ENCODE measurements at places on chromosomes 1 and 21.

DNA sequence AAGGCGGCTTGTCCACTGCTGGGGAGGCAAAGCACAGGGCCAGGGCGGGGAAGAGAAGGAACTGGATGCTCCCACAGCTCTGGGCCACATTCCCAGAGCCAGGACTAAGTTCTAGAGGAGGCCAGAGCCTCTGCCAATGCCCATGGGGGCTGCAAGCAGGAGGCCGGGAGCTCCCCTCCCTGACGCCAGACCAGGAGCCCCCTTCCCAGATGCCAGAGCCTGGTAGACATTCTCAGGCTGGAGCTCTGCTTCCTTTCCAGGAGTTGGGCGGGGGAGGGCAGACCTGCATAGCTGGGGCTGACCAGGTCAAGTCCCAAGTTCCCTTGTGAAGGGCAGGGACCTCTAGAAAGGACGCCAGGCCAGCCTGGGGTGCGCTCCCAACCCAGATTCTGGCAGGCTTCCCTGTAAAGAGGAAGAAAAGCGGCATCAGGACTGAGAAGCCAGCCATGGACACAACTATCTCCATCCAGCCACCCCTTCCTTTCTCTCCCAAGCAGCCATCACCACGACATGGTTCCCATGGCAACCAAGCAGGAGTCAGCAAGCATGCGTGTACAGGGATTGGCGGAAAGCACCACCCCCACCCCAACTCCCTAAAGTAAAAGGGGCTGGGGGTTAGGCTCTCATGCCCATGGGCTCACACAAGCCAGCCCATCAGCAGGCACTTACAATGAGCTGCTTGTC lies 13.4 kb downstream of the KIF21B start:
- no peak for DNase-seq

DNA sequence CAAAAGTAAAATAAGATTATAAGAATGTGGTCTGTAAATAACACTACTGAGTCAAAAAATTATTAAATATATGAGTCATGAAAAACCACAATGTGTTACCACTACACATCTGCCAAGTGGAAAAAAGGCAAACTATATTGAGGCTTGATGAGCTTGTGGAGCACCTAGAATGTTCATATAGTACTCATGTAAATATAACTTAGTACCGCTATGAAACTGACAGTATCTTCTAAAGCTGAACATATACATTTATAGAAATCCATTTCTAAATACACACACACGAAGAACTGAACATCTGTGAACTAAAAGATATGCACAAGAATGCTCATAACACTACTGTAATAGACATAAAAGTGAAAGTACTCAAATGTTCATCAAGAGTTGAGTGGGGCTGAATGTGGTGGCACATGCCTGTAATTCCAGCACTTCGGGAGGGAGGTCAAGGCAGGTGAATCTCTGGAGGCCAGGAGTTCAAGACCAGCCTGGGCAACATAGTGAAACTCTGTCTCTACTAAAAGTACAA lies 18.5 kb upstream of the GBP3 start:
- no peak for DNase-seq

- no peak for DNase-seq
These were observed 199.8 kb downstream of the USH2A start for GRCh38 chr1:216223486-216223885.

DNA sequence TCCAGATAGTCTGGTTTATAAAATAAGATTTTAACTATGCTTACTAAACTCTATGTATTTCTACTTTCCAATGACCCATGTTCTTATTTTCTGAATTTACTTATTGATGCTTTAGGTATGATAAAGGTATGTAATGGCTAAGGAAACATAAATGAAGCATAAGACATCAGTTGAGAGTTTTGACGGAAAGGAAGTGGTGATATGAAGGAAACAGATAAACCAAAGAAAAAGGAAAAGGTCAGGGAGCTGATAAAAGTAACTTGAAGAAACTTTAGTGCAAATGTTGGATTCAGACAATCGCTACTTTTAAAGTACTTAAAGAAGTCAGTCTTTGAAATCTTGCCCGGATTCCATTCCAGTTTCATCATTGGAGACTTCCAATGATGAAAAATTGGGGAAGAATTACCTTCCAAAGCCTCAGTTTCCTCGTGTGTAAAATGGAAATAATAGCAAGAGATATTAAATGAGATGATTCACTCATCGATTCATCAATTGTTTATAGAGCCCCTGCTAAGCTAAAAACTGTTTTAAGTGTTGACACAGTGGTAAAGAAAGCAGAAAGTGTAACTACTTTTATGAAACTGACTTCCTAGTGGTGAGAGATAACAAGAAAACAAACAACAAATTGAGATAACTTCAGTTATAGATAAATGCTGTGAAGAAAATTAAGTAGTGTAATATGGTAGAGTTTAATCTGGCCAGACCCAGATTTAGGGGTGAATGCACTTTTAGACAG lies 10.6 kb downstream of the PTPRC start:
- DNase-seq: no peak

DNA sequence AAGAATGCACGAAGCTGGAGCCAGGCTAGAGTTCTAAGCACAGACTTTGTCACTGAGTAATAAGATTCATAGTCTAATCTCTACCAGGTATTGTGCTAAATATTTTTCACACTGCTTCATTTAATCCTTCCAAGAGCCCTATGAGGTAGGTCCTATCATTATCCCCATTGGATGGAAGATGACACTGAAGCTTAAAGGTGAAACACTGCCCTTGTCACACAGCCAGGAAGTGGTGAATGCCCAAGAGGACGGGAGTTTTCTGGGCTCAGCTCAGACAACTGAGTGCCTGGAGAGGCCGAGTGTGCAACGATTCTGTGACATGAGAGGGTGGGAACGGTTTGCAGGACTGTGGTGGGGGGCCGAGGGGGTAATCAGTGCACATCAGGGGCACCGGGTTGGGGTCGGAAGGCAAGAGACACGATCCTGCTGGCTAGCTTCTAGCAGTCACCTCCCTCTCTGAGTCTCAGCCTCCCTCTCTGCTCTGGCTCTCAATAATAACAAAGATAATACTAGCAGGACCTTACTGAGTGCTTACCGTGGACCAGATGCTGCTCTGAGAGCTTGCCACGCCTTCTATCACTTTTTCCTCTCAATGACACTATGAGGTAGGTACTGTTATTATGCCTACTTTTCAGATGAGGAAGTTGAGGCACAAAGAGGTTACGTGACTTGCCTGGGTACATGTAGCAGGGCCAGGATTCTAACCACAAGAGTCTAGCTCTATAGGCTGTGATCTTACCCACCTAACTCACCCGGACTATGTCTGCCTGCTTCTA lies 12.4 kb downstream of the KCNQ4 start:
- no peak for DNase-seq

GRCh38 chr1:26826261-26827105 lies at the start of gene ZDHHC18:
Gene ZDHHC18, plus strand, starts transcription at chr1:26826688. Its CDS starts 117 bp downstream, at chr1:26826805.
- DNase-seq: peak; percentile 42

- DNase-seq: no peak
These were observed 27.6 kb downstream of the WNT4 start for GRCh38 chr1:22115286-22115685.

- peak; percentile 14 for DNase-seq
These were observed 337.6 kb upstream of the SNX7 start for GRCh38 chr1:98323906-98324358.

DNA sequence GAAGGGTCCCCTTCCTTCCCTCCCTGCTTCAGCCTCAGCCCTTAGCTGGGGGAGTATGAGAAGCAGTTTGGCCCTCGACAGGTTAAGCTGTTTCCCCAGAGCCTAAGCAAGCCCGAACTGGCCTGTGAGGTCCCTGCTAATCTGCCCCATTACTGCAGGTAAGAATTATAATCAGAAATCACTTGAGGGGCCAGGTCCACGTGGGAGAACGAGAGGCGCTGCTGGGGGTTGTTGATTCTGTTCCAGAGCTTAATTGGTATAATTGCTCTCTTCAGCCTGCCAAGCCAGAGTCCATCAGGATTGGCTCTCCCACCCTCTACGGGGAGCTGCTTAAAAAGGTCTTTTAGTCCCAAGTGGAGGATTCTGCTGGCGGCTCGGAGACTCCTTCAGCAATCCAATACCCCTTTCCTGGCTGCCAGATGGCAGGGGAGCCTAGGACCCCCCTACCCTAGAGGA lies 70.8 kb downstream of the UBE2T start:
- DNase-seq: no peak

GRCh38 chr1:34163792-34164731 lies 968 bp downstream of the CSMD2 start:
- DNase-seq: no peak

- DNase-seq: no peak
These were observed 6.8 kb downstream of the TENT5B start for GRCh38 chr1:27005648-27006496.

DNA sequence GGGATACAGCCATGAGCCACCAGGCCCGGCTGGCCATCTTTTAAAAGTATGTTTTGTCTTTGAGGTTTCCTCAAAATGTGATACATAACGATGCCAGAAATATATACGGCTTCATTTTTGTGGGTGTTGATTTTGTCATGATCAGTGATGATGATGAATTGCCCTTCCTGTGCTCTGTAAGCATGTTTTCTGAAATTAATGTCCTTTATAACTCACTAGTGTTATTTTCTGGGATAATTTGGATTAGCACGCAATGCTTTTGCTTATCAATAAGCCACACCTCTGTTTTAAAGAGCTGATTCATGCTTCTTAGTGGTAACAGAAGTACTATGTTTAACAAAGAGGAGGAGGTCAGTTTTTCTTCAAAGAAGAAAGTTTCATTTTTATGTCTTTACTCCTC lies 25.6 kb downstream of the PHACTR4 start:
- DNase-seq: no peak

GRCh38 chr21:42683371-42684108 lies 30.1 kb downstream of the PDE9A start:
- DNase-seq: no peak

DNA sequence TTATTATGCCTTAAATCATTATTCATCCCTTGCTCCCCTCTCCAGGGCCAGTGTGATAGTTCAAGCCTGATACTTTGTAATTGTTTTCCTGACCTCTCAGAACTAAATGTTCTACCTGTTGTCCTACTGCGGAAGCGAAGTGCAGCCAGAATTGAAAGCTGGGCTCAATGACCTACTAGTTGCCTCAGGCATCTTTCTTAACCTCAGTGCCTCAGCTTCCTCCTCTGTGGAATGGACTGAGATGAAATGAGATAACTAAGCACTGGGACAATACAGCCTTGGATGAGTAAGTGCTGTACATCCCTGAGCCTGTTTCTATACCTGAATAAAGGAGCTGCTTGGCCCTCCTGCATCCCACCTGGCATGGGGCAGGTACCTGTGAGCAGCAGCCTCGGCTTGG lies 26.4 kb downstream of the COL16A1 start:
- DNase-seq: no peak

DNA sequence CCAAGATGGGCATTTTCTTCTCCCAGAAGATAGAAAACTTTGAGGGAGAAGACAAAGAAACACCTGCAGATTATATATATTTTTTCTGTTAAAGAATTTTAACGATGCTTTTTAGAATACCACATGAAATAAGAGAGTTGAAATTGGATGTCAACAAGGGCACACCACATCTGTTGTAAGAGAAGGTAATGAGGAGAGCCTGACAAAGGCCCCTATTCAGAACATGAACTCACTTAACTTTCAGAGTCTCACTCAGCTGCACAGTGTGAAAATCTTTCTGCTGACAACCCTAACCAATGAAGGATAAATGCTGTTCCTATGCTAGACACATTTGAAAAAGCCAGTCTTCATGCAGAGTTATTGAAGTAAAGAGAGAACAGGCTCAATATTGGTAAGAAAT lies 7.3 kb downstream of the KRTAP22-2 start:
- no peak for DNase-seq

DNA sequence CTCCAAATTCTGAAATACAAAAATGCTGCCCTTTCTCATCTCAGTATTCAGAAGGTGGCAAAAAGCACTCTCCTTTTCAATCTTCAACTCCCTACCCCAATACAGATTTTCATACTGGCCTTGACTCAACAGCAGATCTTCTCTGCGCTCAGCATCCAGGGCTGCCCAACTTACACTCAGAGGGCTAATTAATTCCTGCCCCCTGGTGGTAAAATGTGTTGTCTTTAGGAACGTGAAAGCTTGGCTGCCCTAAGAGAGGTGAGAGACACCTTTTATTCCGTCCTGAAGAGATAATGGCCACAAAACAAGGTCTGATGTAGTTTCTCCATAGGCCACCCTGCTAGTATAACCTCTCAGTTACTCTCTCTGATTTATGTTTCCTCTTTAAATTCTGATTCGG lies 25.0 kb downstream of the KRTAP24-1 start:
- DNase-seq: no peak

- DNase-seq: no peak
These were observed 44.3 kb upstream of the GTF2B start for GRCh38 chr1:88935522-88936222.

GRCh38 chr1:81160696-81161095 lies 640.0 kb upstream of the ADGRL2 start:
- DNase-seq: no peak

DNA sequence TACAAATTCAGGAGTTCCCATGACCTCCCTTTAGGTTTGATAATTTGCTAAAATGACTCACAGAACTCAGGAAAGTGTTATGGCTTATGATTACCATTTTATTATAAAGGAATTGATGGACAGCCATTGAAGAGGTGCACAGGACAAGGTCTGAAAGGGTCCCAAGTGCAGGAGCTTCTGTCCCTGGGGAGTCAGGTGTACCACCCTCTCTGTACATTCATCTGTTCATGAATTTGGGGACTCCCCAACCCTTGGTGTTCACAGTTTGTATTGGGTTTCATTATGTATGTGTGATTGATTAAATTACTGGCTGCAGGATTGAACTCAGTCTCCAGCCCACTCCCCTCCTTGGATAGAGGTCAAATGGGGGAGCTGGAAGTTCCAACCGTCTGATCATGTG lies 10.8 kb upstream of the IL10RB start:
- DNase-seq: no peak

GRCh38 chr1:239892602-239893001 lies 199.1 kb upstream of the FMN2 start:
- DNase-seq: no peak

DNA sequence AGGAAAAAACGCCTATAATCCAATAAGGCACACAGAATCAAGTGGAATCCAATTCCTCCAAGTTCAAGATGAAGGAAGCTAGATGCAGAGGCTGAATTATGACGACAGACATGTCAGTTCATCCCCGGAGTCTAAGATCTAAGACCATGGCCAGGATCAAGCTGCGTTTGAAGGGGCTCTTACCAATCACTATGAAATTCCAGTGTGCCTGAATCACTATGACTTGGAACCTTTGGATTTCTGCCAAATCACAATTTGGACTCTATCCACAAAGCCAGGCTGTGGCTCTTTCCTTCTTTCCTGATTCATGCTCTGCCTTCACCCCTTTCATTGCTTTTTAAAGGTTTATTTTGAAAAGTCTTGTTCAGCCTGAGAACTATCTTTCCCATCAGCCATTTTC lies 17.1 kb downstream of the OLIG2 start:
- no peak for DNase-seq
